ENCODE measurements at places on chromosomes 4 and X.
A peak's percentile ranks its signal among the peaks of the same experiment; 100 is the strongest.

- DNase-seq: no peak
These were observed 3.4 kb upstream of the GABRE start for GRCh38 chrX:151977923-151978322.

GRCh38 chrX:18971506-18971905, 12.4 kb downstream of the PHKA2 start:
- no peak for DNase-seq

GRCh38 chr4:10925996-10926395, 241.4 kb upstream of the CLNK start:
- DNase-seq: no peak

DNA sequence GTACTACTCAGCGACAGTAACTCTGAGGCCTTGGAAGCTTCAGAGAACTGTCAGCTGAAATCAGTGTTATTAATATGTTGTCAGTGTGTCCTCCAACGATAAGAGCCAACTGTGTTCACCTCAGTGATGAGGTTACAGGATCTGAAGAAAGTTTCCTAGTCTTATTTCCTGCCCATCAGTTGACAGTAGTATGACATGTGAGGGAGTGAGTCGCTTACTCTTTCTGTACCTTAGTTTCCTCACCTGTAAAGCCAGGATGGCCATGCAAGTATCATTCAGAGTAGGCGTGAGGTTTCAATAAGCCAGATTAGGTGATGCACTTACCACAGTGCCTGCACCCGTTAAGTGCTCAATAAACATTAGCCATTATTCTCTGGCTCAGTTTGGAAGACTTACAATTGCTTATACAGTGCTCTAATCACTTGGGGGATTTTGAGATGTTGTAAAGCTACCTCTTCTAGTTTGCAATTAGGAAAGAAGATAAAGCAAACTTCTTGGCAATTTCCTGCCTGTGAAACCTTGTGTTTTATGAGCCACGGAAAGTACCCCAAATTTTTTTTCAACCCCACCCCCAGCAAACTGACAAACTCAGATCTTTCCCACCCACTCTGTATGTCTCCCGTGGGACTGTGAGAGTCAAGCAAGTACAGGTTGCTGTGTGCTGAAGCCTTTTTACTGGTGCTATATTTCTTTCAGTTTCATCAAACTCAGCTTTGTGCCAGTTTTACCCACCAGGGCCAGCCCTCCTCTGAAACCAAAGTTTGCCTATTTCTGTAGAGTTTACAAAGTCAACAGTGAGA, 62.2 kb downstream of the ANXA3 start:
- no peak for DNase-seq

DNA sequence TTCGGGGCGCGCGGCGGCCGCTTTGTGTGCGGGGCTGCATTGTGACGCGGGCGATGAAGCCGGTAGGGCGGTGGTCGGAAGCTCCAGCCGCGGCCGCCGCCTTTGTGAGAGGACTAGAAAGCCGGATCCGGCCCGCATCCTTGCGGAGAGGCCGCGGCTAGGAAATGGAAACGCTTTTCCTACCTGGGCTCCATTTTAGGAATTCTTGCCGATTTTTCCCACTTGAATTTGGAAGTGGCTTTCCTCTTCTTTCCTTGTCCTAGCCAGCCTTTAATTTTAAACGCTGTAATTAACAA, 708 bp downstream of the TMSB4X start:
- DNase-seq: no peak

DNA sequence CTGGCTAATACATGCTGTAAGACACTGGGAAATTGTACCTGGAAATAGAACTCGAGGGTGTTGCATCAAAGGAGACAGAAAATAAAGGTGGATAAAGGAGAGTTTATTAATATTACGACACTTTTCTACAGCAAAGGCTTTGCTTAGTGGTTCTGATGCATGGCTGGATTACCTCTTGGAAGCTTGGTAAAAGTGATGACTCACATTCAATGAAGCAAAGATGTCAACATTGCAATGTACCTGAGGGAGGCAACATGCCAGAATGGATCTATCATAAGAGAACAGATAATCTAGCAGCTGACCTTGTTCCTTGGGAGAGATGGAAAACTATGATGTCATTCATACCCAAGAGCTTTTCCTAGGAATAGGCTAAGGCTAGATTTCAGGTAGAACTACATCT, 735.1 kb upstream of the DIAPH2 start:
- DNase-seq: no peak

DNA sequence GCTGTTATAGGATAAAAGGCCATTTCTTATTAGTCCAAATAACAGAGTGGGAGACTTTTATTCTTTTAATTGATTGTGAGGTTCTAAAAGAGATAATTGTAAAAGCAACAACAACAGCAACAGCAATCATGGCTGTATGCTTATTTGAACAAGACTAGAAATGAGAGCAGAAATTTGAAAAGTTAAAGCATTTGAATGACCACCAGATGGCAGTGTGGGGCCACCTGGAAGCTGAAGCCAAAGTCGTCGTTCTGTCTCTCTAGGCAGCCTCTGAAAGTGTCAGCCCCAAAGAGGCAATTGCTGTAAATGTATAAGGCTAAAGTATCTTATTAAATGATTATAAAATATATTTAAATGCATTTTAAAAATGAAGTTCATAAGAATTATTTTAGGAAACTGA, 42.2 kb downstream of the SH2D1A start:
- DNase-seq: no peak

DNA sequence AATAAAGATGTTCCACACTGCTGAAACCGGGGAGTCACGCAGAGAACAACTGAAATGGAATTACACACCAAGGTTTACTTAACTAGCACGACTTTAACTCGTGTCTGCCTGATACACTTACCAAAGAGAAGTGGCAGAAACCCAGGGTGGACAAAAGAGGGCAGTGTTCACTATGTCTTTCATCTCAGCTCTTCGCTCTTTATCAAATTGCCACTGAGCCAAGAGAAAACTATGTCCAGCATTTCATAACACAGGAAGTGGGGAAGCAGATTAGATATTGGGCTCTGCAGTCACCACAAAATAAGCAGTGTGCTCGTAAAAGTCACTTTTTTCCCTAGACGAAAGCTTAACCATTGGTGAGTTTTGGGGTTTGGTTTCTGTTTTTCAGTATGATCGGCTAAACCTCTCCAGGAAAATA, 155.7 kb downstream of the CHIC2 start:
- DNase-seq: peak; percentile 48

- no peak for DNase-seq
These were observed 7.6 kb downstream of the CXCL13 start for GRCh38 chr4:77613267-77613666.

- no peak for DNase-seq
These were observed 15.8 kb downstream of the TBC1D9 start for GRCh38 chr4:140740422-140740821.

GRCh38 chr4:21554500-21554899, 394.1 kb downstream of the KCNIP4 start:
- no peak for DNase-seq

GRCh38 chr4:79134767-79135166, 191.1 kb downstream of the NAA11 start:
- DNase-seq: no peak

DNA sequence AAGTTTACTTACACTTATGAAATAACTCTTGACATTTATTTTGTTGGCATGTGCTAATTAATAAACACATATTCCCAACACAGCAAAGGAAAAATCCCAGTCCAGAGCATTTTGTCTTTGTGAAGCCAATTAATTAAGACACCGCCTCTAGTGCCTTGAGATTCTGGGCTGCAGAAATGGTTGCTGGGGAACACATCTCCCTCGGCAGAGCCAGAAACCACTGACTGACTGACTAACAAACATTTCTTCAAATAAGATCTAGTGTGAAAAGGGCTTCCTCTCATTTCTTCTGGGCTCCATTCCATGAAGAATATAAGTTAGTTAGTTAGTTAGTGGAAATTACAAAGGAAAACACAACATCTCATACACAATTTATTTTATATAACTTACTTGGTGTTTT, 28.4 kb upstream of the NAP1L5 start:
- DNase-seq: no peak

DNA sequence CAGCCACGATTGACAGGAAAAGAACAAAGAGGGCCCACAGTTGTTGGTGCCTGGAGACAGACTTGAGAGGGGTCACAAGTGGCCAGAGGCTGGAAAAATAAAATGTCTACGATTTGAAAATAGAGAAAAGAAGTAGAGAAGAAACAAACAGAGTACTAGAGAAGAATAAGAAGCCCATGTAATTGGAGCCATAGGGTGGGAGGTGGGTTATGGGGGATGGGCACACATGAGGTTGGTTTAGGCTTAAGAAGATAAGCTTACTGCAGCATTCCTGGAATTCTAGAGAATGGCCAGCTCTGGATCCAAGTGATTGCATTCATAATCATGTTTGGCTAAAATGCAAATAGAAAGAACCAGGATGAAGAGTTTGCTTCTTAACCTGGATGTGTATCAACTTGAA, 210.7 kb downstream of the MAML3 start:
- no peak for DNase-seq

DNA sequence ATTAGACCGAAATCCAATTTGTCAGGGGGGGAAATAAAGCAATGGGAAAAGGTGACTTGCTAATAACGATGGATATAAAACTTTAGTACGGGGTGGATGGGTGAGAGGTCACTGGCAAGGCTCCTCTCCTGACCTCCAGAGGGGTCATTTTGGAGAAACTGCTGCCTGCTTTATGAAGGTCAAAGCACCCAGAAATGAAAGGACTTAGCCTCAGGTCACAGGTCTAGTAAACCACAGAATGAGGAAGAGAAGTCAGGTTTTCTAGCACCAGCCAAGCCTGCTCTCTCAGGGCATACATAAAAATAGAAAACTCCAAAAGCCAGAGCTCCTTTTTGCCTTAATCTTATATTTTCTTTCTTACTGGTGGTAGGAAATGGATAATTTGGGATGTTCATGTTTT, 134.2 kb downstream of the SHROOM3 start:
- no peak for DNase-seq

- DNase-seq: peak; percentile 4
These were observed 175.9 kb upstream of the RPS6KA3 start for GRCh38 chrX:20442597-20442996.

DNA sequence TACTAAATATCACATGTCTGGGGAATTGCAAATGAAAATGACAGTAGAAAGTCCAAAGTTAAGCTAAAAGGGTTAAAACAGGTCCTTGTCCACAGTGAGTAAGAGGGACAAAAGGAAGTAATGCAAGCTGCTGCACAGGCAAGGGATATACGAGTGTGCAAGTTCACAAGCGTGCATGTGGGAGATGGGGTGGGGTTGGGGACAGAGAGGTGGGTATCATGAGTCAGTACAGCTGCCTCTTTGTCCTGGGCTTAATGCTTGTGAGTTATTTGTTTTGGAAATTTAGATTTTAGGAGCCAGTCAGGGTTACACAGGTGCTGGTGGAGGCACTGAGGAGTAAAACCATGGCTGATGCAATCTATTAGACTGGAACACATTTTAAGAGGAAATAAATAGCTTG, 3.3 kb upstream of the GPRASP2 start:
- no peak for DNase-seq

DNA sequence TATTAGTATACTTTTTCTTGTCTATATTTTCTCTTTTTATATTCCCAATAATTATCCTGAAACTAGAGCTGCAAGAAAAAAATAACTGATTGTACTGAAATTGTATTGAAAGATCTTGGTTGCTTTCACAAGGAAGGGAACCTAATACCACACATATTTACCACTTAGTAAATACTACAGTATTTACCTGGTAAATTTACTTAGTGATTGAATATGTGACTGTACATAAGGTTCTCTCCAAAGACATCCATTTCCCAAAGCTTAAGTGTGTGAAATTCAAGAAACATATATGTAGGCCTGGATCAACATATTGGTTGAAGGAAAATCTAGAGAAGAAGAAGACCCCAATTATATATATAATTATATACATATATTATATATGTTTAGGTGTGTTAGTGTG, 1272.7 kb downstream of the C4orf33 start:
- DNase-seq: no peak

DNA sequence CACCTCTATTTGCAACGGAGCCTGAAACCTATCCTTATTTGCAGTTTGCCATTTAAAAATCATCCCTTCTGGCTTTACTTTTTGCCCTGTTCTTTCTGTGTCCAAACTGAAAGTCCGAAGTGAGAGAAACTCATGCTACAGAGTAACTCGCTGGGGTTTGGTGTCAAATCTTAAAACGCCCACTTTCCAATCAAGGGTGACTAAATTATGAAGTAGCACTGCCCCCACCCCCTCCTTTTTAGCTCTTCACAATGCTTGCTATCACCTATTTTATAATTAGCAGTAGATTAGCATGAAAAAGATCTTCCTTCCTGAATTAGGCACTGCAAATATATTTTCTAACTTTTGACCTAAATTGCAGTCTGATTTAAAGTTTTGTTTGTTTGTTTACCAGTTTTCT, 52.5 kb downstream of the VGLL1 start:
- DNase-seq: no peak

GRCh38 chr4:95798003-95798402, 41.9 kb upstream of the PDHA2 start:
- DNase-seq: no peak

DNA sequence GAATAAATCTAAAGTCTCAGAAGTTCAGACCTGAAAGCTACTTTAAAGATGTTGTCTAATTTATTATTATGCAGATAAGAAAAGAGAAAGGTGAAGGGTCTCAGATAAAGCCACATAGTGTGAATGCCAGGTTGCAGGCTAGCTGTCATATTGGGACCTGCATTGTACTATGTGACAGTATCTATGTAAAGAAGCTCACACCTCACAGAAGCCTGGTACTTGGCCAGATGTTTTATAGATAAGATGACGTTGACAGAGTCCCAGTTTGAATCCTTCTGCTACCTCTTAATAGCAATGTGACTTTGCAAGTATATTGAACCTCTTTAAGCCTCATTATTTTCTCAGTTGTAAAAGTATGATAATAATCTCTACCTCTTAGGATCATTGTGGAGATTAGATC, 227.0 kb downstream of the SPRY1 start:
- DNase-seq: no peak

- DNase-seq: no peak
These were observed 288.4 kb downstream of the BCOR start for GRCh38 chrX:39809331-39809730.

DNA sequence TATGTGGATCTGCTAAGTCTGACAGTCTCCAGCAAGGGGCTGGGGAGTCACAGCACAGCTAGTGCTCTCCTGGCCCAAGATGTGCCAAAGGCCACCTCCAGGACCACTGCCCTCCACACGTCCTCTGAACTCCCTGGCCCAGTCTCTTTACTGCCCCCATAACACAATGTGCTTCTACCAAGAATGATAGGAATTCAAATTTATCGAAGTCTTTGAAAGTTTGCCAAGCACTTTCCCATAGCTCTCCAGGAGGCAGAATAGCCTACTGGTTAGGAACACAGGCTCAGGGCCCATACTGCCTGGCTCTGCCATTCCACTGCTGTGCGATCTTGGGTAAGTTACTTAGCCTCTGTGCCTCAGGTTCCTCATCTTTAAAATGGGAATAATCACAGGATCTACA, 86.7 kb downstream of the NHSL2 start:
- no peak for DNase-seq

DNA sequence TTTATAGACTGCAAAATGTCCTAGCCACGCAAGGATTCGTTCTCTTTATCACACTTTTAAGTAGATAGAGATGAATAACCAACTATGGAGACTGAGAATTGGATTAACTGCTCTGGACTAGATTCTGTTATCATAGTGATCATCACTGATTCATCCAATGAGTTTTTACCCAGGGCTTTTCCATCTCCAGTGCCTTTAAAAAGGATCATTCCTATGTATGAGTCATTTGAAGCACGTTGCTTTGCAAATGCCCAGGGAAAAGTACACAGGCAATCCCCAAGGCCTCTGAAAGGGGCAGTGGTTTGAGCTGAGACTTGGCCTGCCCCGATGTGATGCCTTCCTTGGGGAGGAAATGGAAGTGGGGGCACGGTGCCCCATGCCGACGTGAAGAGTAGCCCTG, 122.7 kb upstream of the PSAPL1 start:
- no peak for DNase-seq

- DNase-seq: no peak
These were observed 86.1 kb downstream of the ADGRG4 start for GRCh38 chrX:136386826-136387225.

All from frontal cortex (tissue), 4 donors.